Activated naive CD4-positive, alpha-beta T cell (primary cell): ENCODE measurements at places on chromosomes 1 and 21.

- no peak for DNase-seq
Measured at GRCh38 chr1:174797398-174797797, 202.3 kb upstream of the CACYBP start.

GRCh38 chr1:202266061-202266765, 72.6 kb downstream of the LGR6 start:
- no peak for DNase-seq

DNA sequence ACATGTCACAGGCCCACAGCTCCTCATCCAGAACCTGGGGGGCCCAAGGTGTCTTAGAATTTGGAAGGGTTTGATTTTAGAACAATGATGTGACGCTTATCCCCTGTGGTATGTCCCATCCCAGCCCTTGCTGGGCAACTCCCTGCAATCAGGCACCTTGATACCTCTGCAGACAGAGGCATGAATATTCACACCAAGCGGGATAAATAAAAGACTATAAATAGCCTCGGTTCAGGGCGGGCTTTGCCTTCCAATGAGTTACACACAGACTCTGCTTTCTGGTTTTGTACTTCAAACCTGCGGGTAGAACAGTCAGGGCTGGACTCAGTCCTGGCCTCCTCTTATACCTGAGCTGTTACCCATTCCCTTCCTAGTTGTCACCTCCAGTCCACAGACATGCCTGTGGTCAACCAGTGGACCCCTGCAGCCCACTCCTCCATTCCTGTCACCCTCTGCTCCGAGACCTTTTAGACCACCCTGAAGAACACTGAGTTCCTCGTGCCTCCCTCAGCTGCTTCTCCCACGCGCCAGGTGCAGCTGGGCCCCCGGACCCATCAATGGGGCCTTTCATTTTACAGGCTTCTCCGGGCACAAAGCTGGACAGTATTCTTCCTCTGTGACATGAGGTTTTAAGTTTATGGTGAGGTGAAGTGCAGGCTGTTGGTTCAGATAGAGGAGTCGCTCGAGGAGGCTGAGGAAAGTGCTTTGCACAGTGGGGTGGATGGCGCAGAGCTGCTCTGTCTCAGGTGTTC, 120.1 kb upstream of the TNR start:
- no peak for DNase-seq

DNA sequence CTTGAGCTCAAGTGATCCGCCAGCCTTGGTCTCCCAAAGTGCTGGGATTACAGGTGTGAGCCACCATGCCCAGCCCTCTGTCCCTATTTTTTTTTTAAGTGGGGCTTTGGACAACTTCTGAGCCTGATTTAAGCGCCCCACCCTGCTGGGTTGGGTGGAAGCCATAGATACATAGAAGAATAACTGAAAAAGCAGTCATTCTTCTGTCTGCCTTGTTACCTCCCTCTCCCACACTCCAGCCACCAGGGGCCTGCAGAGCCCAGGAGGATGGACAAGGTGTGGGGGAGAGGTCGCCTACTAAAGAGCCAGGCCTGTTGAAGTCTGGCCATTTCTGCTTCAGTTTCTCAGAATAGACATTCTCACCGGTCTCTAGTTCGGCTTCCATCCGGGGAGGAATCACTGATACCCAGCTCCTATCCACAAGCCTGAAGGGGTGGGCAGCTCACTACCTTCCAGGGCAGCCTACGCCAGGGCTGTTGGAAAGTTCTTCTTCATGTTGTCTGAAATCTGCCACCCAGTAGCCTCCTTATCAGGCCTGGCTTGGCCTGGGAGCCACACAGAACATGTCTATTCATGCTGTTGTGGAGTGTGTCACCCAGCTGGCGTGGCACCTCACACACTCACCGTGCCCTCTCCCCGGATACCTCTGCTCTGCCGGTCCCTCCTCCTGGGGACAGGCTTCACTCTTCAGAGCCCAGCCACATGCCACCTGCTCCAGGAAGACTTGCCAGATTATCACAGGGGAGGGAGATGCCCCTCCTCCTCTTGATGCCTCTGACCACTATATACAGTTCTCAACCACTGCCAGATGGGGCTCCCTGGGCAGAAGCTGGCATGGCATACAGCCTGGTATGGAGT, 27.7 kb downstream of the KNCN start:
- DNase-seq = no peak

GRCh38 chr1:243926803-243927245, 76.8 kb upstream of the AKT3 start:
- DNase-seq = no peak
